ENCODE measurements at places on chromosomes 12 and 14.

GRCh38 chr14:98721061-98721460 is 550.9 kb downstream of the BCL11B start:
- DNase-seq, result no peak

DNA sequence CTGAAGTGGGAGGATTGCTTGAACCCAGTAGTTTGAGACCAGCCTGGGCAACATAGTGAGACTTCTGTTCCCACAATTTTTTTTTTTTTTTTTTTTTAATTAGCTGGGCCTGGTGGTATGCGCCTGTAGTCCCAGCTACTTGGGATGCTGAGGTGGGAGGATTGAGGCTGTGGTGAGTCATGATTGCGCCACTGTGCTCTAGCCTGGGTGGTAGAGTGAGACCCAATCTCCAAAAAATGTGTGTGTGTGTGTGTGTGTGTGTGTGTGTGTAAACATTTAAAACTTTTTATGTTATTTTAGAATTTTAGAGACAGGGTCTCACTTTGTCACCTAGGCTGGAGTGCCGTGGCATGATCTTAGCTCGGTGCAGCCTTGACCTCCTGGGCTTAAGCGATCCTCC is 6.8 kb downstream of the PPP1R36 start:
- DNase-seq, result no peak

DNA sequence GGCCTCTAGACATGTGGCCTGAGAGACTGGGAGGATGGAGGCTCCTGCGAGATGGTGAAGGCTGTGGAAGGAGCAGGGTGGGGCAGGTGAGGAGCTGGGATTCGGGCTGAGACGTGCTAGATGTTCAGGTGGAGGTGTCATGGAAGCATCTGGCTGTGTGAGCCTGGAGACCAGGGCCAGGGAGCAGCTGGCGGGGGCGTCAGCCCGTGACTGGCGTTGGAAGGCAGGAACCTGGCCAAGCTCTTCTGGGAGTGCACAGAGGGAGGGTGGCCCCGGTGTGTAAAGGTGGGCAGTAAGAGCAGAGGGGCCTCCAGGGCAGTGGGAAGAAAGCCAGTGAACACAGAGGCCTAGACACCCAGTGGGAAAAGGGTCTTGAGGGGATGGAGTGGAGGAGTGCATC is 55.1 kb upstream of the RD3L start:
- DNase-seq, result no peak

- no peak for DNase-seq
These were observed 6.8 kb upstream of the DYNC1H1 start for GRCh38 chr14:101957406-101958234.

- DNase-seq, result no peak
These were observed 93.0 kb downstream of the PLEKHA5 start for GRCh38 chr12:19222558-19222957.

- no peak for DNase-seq
These were observed 981.0 kb downstream of the TMEM121 start for GRCh38 chr14:106507354-106507753.

DNA sequence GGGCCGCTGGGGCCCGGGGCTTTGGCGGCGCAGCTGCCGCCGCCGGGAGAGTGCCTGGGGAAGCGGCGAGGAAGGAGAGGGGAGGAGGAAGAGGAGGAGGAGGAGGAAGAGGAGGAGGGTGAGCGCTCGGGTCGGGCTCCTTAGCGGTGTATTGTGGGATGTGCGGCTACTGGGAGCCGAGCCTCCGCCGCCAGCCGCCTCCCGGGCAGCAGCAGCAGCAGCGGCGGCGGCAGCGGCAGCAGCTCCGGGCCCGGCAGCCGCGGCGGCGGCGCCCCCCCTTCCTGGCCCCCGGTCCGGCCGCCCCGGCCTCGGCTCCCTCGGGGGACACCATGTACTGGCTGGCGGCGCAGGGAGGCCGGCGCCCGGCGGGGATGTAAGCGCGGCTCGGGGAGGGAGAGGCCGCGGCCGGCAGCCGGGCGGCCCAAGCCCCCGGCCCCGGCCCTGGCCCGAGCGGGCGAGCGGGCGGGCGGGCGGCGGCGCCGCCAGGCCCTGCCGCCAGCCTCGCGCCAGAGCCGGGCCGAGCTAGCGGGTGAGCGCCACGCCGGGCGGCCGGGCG is at the start of gene SETD1B:
Gene SETD1B, plus strand, starts transcription at position 149 of the 556 bp plus-strand sequence. CDS start 729 bp downstream, outside the sequence.
- peak; percentile 56 for DNase-seq

- DNase-seq, result no peak
These were observed 15.1 kb downstream of the FRMD6 start for GRCh38 chr14:51666826-51667225.

DNA sequence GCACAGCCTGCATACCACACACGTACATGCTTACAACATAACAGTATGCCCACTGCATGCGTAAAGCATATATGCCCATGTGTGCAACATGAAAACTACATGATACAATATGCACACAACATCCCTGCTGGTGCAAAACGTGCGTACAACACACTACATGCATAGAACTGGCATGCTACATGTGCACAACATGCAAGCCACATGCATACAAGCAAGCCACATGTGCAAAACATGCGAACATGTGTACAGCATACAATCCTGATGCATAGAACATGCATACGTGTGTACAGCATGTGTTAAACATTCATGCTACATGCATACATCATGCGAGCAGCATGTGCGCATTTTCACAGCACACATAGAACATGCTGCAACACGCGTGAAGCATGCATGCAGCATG is 8.4 kb upstream of the TMTC1 start:
- no peak for DNase-seq

DNA sequence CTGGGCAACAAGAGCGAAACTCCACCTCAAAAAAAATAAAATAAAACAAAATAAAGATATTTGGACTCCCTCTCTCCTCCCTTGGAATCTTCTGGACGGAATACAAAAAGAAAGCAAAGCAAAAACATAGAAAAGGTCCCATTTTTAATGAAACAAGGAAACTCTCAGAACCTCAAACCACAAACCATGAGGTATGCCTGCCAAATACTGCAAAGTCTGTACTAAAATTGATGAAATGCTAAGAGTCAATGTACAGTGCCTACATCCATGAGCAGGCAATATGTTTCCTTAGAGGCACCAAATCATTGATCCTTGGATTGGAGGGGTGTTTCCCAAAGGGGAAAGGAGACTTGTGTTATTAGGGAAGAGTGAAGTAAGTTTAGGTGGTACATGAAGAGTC is 8.2 kb upstream of the RPS6KA5 start:
- no peak for DNase-seq

- DNase-seq, result no peak
These were observed 12.0 kb upstream of the NUDT14 start for GRCh38 chr14:105192866-105193731.

GRCh38 chr14:106268013-106268727 is 741.8 kb downstream of the TMEM121 start:
- DNase-seq, result peak; percentile 88

DNA sequence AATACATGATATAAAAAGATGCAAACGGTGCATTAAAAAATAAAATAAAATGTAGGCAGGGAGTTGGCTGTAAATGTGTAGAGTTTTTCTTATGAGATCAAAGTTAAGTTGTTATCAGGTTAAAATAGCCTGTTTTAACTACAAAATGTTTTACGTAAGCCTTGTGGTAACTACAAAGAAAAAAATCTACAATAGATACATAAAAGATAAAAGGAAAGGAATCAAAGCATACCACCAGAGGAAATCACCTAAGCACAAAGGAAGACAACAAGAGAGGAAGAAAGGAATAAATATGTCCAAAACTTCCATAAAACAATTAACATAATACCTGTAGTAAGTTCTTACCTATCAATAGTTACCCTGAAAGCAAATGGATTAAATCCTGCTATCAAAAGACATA is 12.2 kb downstream of the NELL2 start:
- DNase-seq, result no peak

DNA sequence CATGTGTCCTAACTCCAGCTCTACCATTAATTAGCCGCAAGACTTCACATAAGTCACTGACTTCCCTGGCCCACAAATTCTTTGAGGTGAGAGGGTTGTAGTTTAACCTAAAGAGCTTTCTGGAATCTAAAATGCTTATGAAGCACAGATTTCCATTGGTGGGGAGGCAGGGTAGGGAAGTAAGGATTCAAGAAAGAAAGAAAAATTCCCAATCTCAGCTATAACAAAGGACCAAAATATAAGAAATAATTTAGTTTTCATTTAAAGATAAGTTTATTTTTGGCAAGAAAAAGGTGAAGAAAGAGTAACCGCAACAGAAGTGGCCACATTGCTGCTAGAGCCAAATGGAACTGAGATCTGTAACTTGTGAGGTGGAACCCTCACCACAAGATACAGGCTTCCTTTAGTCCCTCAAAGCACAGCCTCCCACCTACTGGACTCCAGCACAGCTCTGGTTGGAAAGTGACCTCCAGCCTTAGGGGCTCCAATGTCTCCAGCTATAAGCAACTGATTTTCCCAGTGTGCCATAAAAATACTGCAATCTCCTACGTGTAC is 23.6 kb downstream of the DAD1 start:
- no peak for DNase-seq

GRCh38 chr12:132430838-132431774 is 58.8 kb upstream of the FBRSL1 start:
- no peak for DNase-seq

GRCh38 chr14:66254038-66254437 is 232.1 kb upstream of the CCDC196 start:
- DNase-seq, result no peak

DNA sequence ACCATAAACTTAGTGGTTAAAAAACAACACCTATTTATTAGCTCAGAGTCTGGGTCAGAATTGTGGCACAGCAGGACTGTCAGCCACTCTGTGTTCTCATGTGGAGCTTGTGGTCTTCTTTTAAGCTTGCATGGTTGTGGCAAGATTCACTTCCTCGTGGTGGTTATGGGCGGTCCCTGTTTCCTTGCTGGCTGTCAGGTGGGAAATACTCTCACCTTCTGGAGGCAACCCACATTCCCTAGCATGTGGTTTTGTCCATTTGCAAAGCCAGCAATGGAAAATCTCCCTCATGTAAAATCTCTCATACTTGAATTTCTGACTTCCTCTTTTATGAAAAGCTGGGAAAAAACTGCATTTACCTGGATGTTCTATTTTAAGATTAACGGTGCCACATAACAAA is 229.8 kb downstream of the ALX1 start:
- no peak for DNase-seq

DNA sequence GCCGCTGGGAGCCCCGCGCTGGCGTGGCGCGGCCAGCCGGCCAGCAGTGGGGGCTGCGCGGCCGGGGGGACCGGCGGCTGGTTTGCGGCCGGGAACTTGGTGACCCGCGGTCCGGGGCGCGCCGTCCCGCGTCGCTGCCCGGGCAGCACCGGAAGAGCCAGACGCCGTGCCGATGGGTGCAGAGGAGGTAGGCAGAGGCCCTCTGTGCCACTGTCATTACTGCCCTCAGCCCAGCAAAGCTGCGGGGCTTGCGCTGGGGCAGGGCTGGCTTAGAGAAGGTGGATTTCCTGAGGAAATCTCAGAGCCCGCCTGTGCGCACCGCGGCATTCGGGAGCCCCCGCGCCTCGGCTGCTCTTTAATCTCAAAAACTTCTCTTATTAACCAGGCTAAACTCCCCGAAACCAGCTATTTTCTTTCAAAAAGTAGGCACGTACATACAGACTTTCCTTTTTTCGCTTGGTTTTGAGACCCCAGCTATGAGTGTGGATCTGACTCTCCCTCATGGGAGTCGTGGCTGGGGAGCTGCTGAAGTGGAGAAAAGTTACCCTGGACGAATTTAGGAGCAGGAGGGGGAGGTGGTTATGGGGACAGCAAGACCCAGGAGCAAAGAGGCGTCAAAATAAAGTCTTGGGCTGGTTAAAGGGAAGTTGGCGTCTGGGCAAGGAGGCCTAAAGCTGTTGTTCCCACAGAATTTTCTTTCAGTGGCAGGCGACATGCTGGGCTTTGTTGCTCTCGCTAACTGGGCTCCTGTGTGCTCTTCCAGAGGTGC is 802 bp downstream of the SUSD6 start:
- DNase-seq, result no peak

GRCh38 chr12:51863363-51863932 is 14.9 kb upstream of the FIGNL2 start:
- DNase-seq, result no peak

DNA sequence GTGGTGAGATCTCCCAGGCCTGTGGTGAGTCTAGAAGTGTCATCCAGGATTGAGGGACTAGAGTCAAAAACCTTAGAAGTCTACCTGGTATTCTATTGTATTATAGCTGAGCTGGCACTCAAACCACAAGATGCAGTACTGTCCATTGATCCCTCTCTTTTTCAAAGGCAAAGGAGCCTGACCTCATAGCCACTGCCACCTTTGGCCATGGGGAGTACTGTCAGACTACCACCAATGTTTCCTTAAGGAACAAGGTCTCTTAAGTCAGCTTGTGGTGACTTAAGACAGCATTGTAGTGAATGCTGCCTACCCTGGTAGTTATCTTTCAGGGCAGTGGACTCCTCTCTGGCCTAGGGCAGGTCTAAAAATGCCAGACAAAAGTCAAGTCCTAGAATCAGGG is 878.0 kb upstream of the MDGA2 start:
- DNase-seq, result no peak

DNA sequence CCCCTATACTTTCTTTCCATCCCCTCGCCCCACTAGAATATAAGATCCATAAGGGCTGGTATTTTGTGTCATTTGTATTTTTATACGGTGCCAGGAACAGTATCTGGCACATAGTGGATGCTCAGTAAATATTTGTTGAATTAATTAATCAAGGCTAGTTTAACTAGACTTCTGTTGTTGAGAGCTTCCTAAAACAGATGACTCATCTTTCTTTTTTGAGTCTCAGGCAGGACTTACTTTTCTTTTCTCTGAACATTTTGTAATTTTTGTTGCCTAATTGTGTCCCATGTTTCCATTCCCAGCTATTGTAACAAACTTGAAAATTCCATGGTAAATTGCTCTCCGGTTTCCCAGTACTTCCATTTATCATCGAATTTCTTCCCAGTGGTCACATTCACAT is 16.7 kb downstream of the STK38L start:
- no peak for DNase-seq

- no peak for DNase-seq
These were observed 4.4 kb upstream of the PLEKHD1 start for GRCh38 chr14:69480136-69480535.

DNA sequence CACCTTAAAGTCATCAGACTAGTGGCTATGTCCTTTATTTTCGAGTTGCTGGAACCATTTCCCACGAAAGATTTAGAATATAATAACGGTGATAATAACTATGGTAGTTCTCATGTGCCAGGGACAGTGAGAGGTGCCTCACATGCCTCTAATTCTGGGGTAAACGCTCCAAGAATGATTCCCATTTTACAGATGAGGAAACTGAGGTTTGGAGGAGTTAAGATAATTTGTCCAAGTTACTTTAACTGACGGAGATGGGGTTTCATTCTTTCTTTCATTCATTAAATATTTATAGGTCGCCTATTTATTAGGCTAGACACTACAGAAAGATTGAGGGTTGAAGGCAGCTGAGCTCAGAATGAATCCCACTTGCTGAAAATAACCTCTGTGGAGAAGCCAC is 30.7 kb upstream of the FOS start:
- no peak for DNase-seq

All from stimulated activated CD4-positive, alpha-beta T cell treated with anti-CD3 and anti-CD28 coated beads, Interleukin-1b, Interleukin-23, amount 100 ng/mL, for 4 hours (primary cell).